ENCODE measurements at places on chromosomes 6 and 20.
A peak's percentile ranks its signal among the peaks of the same experiment; 100 is the strongest.

DNA sequence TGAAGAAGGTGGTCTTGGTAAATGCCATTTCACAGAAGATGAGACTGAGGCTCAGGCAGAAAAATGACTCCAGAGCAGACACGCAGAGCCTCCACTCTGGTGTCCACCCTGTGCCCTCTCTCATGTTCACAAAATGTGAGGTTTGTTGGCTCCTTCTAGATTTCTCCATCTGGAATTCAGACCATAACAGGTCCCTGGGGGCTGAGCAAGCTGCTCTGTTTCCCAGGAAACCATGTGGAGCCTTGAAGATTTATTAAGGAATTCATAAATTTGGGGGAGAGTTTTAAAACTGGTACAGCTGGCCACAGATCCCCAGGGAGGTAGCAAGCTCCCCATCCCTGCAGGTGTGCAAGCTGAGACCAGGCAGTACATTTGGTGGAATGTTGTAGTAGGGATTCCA lies 38.8 kb upstream of the SIRPA start:
- DNase-seq = no peak

DNA sequence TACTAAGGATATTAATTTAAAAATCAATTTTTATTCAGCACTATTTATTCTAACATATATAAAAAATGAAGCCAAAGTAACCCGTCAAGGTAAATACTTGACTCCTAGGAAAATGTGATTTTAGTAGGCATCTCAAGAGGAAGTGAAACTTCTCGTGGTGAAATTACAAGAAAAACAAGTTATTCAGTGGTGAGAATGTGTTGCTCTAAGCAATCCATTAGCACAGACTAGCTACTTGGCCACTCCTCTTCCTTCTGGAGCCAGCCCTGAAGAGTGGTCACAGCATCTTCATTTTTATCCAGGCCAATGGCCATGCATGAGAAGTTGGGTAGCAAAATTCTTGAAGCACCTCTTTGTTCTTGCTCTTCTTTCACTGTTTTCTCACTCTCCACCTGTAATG lies 40.4 kb upstream of the GFRAL start:
- DNase-seq = no peak

DNA sequence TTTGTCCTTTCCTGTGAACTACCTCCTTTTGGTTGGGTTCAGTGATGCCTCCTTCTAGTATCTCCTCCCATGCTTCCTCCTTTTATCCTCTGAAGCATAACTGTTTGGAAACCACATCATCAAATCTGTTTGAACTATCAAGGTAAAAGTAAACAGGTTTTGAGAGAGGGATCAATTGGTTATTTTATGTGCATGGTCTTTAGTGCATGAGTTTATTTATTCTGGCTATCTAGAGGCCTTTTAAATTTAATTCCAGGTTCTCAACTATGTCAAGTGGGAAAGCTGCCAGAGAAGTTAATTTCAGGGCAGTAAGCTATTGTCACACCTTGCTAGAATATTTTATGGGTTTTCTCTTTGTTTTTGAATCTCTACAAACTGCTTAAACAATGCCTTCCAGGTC lies 54.1 kb downstream of the WASF1 start:
- no peak for DNase-seq

- DNase-seq = no peak
Observed at GRCh38 chr6:36862164-36862847, 12.3 kb downstream of the PPIL1 start.

DNA sequence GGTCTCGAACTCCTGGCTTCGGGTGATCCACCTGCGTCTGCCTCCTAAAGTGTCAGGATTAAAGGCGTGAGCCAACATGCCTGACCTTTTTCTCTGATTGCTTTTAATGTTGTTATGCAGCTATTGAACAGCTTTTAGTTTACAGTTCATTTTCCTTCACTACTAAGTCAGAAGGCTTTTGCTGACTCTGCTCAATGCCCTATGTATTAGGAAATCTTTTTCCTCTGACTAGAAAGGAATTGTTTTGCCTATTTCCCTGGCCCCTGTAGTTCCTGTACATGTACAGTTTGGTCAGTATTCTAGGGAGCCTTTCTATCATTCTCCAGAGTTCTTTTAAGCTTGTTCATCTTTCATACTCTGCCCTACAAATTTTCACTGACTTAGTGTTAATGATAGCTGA lies 280.2 kb downstream of the CDKAL1 start:
- no peak for DNase-seq

GRCh38 chr20:3815703-3816315 lies 4.5 kb upstream of the AP5S1 start:
- DNase-seq = no peak

- no peak for DNase-seq
Observed at GRCh38 chr20:35039846-35040489, 52.6 kb downstream of the TRPC4AP start.

- peak; percentile 34 for DNase-seq
Observed at GRCh38 chr6:33745548-33745947, 1.2 kb downstream of the IP6K3 start.

GRCh38 chr6:13695252-13695651 lies 16.4 kb downstream of the RANBP9 start:
- DNase-seq = no peak

DNA sequence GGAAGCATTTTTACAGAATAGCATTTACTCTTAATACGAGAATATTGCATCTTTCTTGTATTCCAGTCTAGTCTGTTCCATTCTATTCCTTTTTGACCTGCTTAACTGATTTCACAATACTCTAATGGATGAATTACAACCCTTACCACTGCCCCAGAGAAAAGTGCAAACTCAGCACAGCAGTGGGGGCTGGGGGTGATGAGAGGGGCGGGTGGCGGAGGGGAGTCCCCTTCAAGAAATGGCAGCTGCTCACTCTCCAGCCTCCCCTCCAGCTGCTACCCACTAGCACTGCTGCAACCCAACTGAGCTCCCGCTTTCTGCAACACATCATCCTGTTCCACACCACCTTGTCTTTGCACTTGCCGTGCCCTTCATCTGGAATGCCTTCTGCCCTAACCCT lies 30.1 kb downstream of the PIM1 start:
- no peak for DNase-seq

GRCh38 chr6:168209420-168209819 lies 110.2 kb downstream of the DACT2 start:
- peak; percentile 51 for DNase-seq

DNA sequence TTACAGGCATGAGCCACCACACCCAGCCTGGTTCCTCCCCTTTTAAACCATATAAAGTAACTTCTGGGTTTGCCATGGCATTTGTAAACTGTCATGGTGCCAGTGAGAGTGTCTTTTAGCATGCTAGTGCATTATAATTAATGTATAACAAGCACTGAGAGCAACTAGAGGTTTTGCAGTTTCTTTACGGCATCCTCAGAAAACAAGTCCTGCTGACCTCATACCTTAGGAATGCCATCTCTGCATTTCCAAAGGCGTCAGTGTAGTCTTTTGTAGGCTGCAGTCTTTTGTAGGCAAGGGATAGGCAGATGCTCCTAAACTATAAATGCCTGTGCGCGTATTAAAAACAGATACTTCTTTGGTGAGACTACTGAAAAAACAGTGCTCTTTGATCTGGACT lies 75.0 kb upstream of the EZR start:
- no peak for DNase-seq

DNA sequence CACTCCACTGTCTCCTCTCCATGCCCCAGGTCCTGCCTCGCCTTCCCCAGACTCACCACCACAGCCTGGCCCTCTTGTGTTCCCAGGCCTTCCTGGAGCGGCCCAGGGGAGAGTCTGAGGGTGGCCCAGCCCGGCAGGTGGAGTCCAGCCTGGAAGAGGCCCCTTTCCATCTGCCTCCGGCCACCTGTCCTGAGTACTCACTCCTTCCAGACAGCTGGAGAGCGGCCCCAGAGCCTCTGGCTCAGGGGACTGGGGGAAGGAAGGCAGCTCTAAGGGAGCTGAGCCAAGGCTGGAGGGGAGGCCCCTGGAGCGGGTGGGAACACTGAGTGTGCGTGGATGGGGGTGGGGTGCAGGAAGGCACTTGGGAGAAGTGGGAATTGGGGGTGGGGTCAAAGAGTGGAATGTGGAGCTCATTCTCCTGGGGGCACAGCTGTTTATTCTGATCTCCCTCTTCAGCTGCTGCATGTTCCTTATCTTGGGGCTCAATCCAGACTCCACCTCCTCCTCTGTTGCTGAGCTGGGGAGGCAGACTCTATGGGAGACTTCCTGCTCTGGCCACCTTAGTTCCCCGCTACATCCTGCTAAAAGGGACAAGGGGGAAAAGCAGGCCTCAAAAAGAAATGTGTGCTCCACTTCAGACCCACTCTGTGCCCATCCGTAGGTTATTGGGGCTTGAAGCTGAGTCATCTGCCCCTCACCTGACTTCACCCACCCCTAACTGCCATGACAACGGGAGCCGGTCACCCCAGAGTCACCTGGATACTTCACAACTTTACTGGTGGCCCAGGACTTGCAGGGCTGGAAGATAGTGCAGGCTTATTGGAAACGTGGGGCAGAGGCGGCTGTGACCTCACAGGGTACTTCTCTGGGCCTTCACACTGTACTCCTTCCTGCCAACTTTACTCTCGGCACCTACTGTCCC lies 19.5 kb upstream of the TAF8 start:
- no peak for DNase-seq

- no peak for DNase-seq
Observed at GRCh38 chr20:13261460-13262301, 40.6 kb downstream of the ISM1 start.

DNA sequence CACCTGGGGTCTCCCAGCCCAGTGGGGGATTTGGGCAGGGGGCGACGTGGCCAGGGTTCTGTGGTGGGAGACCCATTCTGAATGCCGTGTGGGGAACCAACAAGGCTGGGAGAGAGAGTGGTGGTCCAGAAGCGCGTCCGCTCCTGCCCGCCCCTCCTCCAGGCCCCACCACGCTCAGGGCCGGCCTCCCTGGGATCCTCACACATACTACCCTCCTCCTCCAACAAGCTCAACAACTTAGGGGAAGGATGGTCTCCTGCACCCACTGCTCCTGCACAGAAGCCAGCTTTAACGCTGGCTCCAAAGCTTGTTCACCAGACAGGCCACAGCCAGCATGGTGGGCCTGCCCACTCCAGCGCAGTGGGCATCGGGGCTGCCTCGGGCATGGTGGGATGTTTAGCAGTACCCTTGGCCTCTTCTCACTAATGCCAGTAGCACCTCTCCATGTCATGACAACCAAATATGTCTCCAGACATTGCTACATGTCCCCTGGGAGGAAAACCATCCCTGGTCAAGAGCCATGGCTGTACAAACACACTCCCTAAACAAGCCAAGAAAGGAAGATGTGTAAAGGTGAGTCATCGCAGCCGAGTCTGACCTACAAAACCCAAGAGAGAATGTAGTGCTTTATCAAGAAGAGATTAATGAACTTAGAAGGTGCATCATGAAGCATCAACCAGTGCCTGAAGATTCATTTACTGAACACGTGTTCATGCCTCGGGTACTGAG lies 75.7 kb downstream of the BMP7 start:
- DNase-seq = no peak

DNA sequence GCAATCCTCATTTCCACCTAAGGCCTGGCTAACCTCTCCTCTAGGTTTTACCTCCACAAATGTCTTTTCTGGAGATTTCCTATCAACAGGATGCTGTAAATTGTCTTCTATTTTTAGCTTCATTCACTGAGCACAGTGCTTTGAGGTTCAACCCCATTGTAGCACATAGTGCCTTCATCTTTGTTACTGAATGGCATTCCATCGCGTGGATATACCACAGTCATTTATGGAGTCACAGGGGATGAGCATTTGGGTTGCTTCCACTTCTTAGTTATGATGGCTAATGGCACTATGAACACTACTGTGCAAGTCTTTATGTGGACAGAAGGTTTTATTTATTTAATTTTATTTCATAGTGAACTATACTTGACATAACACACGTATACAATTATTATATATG lies 387.1 kb downstream of the SMOC2 start:
- DNase-seq = no peak

GRCh38 chr20:19915111-19915798 lies 101.9 kb upstream of the NAA20 start:
- DNase-seq = no peak

DNA sequence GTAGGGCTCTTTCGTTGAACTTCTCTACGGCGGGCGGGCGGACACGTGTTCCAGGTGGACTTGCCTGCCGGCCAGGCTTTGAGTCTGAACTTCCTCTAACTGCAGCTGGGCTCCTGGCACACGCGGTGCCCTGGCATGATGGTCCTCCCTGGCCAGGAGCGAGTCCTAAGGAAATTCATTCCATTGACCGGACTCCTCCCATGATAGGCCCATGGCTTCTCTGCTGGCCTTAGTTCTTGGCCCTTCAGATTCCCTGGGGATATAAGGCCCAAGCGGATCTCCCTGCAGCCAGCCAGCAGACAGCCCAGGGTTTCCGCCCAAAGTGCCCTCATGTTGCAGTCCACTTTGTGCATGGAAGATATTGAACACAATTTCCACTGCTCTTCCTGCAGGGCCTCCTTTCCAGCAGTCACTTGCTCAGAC lies 39.4 kb downstream of the TBC1D7 start:
- no peak for DNase-seq

- DNase-seq = no peak
Observed at GRCh38 chr6:42038811-42039408, 11.4 kb upstream of the TAF8 start.

- DNase-seq = no peak
Observed at GRCh38 chr20:49759266-49759950, 45.7 kb upstream of the B4GALT5 start.

DNA sequence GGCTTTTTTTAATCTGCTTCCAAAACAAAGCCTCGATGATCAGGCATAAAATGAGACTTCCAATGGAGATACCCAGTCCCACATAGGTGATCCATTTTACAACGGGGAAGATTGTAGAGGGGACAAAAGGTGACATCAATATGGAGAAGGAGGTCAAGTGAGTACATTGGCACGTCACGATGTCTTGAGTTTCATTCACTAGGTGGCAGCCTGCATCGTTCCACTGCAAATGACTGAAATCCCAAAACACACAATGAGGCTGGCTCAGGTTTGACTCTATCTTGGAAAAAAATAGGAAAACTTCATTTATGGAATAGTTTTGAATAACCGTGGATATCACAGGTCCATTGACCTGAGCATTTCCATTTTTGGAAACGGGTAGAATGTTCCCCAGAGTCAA lies 32.5 kb downstream of the ADGRF1 start:
- no peak for DNase-seq

DNA sequence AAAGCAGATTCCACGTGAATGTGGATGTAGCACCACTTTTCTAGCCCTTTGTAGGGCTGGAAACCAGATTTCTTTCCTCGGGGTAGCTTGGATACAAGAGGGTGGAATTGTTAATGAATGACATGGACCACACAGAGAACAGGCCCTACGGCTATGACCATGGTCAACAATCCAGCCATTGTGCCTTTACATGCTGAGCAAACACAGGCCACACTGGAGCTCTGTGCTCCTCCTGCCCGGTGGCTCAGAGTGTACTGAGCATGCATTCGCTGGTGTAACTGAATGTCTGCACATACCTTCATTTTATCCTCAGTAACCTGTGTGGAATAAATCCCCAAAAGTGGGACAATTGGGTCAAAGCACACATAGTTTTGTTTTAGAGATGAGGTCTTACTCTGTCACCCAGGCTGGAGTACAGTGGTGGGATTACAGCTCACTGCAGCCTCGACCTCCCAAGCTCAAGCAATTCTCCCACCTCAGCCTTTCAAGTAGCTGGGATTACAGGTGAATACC lies 32.8 kb downstream of the LRP11 start:
- no peak for DNase-seq
